Pancreas (tissue), 10 donors: ENCODE measurements at places on chromosomes 7 and 10.
A peak's percentile ranks its signal among the peaks of the same experiment; 100 is the strongest.

DNA sequence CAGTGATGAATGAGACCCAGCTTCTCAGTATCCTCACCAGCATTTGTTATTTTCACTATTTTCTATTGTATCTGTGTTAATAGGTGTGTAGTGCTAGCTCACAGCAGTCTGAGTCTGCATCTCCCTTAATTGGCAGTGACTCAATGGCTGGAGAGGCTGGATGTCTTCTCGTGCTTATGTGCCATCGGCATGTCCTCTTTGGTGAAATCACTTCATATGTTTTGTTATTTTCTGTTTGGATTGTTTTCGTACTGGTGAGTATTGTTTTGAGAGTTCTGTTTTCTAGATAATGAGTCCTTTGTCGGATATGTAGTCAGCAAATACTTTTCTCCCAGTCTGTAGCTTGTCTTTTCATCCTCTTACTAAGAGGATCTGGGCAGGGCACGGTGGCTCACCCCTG, 66.1 kb downstream of the AMZ1 start:
- no peak for DNase-seq

GRCh38 chr7:112546723-112547513, 66.1 kb downstream of the LSMEM1 start:
- no peak for DNase-seq

- no peak for DNase-seq
These were observed 68.6 kb downstream of the APBB1IP start for GRCh38 chr10:26506736-26507135.

DNA sequence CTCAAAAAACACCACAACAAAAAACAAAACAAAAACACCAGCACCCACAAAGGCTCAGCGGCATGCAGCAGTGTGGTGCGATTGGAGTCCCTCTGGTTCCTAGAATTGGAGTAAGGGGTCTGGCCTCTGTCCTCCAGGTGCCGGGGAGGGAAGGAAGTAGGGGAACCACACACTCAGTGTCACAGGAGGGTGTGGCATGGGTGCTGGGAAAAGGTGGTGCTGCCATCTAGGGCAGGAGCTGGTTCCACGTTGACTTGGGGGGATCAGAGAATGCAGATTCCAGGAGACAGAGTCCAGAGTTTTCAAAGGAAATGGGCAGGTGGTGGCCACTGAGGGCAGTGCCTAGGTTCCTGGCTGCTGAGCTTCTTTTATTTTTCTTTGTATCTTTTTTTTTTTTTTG, 19.8 kb upstream of the WIPI2 start:
- no peak for DNase-seq

DNA sequence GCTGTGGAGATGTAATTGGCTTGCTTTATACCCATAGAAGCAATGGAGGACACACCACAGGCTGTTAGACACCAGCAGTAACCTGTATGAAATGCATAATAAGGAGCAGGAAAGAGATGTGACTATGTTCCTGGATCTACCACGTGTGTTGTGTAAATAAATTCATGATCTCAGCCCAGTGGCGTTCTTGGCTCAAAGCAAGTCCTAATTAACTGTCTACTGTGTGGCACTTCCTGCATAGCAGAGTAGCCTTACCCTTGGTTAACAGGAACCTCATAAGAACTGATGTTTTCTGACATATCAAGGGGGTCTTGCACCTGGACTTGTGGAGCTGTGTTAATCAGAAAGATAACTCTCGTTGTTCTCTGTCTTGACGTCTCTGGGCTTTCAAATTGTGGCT, 25.7 kb upstream of the FAM180A start:
- no peak for DNase-seq

DNA sequence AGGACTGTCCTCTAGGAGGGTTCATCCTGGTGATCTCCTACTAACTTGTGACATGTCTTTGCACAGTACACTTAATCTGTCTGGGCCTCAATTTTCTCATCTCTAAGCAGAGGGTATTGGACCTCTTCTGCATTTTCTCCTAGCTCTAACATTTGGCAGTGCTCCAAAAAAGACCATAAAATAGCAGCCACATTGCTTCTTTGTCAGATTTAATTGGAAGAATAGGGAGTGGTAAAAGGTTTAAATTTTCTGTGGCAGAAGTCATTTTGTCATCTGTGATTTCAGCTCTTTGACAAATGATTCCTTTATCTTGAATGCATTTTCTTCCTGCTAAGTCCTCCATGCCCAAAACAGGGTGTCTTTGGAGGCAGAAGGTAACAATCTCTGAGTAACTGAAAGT, 289.9 kb upstream of the LRGUK start:
- DNase-seq, result no peak

DNA sequence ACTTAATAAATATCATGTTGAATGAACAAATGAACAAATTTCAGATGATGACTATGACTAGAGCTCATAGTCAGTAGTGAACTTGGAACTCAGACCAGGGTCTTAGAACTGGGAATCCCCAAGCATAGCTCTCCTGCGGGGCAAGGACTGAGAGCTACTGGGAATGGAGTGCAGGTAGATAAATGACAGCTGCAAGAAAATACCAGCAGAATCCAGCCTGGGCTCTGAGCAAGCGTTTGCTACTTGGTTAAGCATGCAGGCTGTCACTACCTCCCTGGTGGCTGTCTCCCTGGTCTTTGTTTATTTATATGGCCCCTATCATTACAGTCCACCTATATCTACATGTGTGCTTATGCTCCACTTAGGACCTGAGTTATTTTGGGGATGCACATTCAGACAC, 208.4 kb downstream of the POU6F2 start:
- DNase-seq, result no peak

GRCh38 chr10:3486346-3487065, 298.5 kb downstream of the KLF6 start:
- DNase-seq, result peak; percentile 82

- DNase-seq, result no peak
These were observed 8.2 kb upstream of the PTTG1IP2 start for GRCh38 chr7:90461219-90461618.

GRCh38 chr7:35900651-35901050, 99.8 kb downstream of the SEPTIN7 start:
- DNase-seq, result no peak

DNA sequence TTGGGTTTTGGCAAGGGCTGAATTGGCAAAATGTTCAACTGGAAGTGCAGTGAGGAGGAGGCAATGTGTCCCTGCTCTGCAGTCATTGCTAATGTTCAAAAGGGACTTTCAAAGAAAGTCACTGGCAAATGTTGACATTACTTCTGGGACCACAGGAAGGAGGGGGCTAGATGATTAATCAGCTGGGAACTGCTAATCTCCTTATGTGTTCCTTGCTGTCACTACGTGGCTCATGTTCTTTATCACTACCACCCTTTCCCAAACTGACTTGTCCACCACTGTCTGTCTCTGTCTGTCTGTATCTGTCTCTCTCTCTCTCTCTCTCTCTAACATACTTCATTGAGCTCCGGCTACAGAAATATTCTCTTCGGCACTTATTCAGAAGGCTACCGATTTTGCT, 86.9 kb upstream of the MTPN start:
- DNase-seq, result no peak

DNA sequence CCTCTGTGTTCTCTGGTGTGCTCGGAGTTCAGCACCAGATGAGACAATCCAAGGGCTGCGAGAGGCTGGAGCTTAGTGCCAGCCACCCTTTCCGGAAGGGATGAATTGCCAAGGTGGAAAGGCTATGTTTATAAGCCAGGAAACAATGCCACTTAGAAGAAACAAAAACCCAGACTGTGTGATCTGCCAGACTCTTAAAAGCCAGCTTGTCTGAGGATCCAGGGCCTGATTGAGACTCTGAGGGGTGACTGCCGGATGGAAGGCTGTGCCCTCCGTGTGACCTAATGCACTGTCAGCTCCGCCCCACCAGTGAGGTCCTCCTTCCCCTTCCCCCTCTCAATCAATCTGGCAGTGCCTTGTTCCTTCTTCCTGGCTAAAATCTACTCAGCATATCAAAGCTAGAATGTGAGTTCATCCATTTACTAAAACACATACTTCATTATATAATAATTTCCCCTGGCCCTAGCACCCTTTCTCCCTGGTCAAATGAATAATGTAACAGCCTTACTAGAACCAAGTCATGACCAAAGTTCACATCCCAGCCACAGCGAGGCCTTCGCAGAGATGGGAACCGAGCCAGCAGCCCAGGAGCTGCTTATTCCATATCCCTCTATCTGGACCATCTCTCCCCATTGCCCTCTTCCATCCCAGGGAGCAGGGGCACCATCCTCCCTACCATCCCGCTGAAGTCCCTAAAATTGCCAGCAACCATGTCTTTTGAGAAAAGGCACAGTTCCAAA, 25.5 kb downstream of the FAM107B start:
- DNase-seq, result peak; percentile 41

GRCh38 chr7:116173051-116174028, 37.0 kb upstream of the TES start:
- no peak for DNase-seq

DNA sequence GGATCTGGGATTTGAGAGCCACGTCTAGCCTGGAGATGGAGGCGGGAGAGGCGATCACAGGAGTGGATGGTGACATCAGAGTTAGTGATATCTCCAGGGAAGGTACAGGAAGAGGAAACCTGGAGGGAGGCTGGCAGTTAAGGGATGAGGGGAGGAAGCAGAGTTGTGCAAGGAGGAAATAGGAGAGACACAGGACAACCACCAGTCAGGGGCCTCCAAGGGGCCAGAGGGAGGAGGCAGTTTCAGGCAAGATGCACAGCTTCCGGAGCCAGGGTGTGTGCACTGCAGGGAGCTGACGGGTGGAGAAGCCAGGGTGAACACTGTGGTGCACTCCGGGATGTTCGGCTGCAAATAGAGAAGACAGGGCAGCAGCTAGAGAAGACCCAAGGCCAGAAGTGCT, 141.2 kb downstream of the GLI3 start:
- DNase-seq, result no peak

- no peak for DNase-seq
These were observed 29.4 kb upstream of the ZMYND11 start for GRCh38 chr10:105806-106205.

DNA sequence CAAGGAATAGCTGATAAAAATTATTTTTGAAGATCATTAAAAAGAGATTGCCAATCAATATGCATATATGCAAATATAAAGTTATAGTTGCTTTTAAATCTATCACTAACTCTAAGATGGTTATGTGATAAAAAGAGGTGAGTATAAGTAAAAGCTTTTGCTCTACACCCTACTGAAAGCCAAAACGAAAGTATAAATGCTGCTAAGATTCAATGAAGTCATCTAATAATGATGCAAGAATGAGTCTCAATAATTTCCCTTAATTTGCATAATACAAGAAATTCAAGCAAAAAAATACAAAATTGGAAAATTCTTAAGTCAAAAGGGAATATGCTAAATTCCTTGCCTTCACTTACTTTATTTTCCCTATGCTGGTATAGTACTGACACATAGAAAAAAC, 75.2 kb downstream of the WAPL start:
- DNase-seq, result no peak

GRCh38 chr7:22302193-22302592, 54.8 kb downstream of the RAPGEF5 start:
- peak; percentile 14 for DNase-seq

DNA sequence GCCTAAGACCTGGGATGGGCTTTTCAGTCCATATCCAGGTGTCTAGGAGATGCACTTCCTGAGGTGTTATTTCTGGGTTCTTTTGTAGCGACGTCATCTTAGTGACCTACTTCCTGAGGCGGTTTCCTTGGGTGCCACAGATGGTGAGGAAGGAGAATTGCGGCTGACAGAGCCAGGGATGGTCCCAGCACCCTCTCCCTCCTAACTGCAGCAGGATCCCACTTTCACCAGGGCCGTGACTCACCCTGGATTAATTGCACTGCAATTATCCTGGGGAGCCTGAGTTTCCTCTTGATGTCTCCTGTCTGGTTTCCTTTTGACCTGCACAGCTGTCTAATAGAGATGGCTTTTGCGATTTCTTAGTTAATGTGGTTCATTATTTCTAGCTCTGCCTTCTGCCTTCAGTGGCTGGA, 271.7 kb downstream of the TCF7L2 start:
- no peak for DNase-seq

GRCh38 chr7:40200791-40201190, 66.0 kb downstream of the SUGCT start:
- no peak for DNase-seq

GRCh38 chr10:83909001-83909400, 230.3 kb upstream of the GHITM start:
- DNase-seq, result no peak

GRCh38 chr7:158366346-158366745, 221.3 kb downstream of the PTPRN2 start:
- no peak for DNase-seq

DNA sequence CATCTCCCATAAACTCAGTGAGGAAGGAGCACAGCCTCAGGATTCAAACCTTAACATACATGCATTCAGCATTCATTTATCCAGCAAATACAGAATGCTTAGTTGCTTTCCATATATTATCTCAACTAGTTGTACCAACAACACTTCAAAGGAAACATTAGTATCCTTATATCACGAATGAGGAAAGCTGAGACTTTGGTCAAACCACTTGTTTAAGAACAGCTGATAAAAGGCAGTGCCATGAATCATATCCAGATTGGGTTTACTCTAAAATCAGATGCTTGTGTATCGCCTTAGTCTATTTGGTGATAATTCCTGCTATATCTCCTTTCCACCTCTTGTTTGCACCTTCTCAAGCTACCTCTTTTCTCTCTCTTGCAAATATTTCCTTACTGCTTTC, 1.9 kb upstream of the CPED1 start:
- no peak for DNase-seq

DNA sequence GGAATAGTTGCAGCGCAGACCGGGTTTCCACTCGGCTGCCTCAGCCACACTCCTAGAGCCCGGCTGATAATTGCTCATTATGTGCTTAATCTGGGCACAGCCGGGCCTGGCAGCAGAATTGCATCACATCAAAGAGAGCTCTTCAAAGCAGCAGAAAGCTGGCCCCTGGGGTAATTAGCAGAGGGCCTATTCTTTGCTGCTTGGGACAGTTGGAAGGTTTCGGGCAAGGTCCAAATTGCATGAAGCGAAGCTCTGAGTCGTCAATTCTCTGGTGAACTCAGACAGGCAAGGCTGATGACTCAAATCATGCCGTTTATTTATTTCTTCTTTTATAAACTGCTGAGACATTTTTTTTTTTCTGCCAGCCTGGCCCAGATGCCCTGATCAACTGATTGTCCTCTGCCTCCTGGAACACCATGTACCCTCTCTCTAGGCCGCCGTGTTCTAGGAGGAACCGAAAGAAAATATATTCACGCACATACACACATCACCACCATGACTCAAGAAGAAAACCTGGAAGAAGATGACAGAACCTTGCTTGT, 242.2 kb downstream of the RAB11FIP2 start:
- DNase-seq, result no peak
